ENCODE measurements at places on chromosomes 11 and 22.

DNA sequence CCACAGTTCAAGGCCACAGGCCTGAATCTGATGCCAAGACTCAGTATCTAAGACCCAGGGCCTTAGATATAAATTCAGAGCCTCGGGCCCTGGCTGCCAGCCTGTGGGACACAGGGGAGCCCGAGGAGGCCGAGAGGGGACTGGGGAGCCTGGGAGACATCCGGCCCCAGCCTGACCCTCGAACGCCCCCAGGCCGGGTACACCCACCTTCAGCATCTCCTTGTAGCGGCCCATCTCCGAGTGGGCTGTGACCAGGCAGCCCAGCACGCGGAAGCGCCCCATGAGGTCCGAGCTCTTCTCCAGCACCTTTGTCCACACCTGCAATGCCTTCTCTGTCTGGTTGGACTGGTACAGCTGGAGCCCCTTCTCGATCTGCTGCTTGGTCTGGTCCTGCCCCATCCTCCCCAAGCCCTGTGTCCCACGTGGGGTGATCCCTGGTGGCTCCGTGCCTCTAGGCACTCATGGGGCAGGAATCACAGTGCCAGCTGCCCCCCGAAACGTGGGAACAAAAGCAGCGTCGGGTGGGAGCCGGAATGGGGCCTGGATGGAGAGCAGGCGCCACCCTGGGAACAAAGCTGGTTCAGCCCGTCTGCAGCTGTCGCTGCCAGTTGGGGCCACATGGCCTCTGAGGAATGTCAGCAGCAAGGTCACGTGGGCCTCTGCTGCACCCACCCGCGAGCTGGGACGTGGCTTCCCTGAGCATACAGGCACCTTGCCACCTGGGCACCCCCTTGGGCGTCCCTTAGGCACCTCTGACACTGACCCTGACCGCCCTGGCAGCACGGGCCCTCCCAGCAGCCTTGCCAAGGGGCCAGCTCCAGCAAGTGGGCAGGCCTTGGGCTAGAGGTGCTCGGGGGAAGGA is at the start of gene RAPSN:
Gene RAPSN, minus strand, starts transcription at position 571 of the 862 bp plus-strand sequence. Its CDS starts 172 bp downstream, at position 399.
- no peak for DNase-seq

DNA sequence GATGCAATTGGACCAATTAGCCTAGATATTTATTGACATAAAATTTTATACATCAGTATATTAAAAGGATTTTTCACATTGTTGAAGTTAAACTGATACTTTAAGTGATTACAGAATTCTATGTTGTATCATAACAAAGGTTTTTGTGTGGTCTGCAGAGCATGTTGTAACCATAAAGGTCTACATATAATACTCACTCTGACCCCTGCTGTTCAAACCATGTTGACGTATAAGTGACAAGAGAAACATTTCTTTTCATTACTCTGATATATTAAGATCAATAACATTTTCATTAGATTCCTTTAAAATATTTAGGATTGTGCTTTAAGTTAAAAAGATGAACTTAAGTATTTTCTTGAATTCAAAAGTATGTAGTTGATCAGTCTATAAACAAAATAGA is 63.9 kb downstream of the GAS2 start:
- DNase-seq: no peak

DNA sequence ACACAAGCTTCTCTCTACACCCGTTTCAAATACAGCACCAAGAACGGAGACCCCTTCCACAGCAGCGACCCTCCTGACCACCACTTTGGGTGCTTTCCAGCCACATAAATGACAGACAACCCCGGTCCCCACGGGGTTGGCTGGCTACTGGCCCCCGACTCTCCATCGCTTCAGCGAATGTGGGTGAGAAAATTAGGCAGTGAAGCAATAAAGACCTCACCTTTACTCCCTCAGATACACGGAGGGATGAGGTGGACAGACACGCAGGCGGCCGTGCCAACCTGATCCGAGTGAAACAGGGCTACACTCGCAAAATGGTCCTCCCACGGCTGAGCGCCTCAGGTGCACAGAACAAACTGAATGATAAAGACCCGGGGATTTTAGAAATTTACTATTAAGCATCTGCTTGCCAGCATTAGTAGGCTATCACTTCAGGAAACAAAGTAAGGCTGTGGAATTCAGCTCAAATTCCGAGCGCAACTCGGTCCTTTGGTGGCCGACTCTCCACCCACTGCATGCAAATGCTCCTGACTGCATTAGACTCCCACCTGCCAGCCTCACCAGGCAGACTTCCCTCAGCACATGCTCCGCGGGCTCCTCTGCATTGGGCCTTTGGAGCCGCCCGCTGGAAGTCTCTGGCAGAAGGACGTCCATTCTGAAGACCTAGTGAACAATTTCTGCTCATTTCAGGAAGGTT is 12.8 kb upstream of the EFCAB6 start:
- DNase-seq: no peak

DNA sequence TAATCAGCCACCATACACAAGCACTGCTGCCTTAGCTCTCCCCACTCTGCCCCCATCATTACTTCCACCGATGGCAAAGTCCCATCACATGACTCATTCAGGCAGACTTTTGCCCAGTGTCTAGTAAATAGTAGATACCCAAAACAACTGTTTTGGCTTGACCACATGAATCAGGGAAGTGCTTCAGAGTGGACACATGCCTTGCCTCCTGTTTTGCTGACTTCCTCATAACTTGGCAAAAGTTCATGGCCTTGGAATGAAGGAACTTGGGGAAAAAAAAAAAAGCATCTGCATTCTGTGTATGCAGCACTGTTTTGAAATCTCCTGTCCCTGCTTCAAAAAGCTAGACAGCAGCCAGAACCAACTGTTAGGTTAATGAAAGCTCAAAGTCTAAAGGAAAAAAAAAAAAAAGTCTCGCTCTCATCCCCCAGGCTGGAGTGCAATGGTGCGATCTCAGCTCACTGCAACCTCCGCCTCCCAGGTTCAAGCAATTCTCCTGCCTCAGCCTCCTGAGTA is 335.3 kb downstream of the FAM181B start:
- peak; percentile 15 for DNase-seq

- DNase-seq: no peak
These were observed 87.3 kb downstream of the CELSR1 start for GRCh38 chr22:46449974-46450745.
